ENCODE measurements at places on chromosomes 2 and 18. TPM values are rescaled to one million over a fixed set of nuclear protein-coding genes. Genes with fewer than 3 reads are reported as not detected.
A peak's percentile ranks its signal among the peaks of the same experiment; 100 is the strongest.

- ATAC-seq: no peak
- no peaks in the 10 kb centered on the region for H3K4me1 ChIP-seq
- peaks cover 28% of the 10 kb centered on the region for H3K27me3 ChIP-seq
- no peaks in the 10 kb centered on the region for H3K36me3 ChIP-seq
These were observed 80.0 kb downstream of the COPS8 start for GRCh38 chr2:237165405-237166276.

PIKFYVE gene
- total RNA-seq: 20.3 TPM

DNA sequence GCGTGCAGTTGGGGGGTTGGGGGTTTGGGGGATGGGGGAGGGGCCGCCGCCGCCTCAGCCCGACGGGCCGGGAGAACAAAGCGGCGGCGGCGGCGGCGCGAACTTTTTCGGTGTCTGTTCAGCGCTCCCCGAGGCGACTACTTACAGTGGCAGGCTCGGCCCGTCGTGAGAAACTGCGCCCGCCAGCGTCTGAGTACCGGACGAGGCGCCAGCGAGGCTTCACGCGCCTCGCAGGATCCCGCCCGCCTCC lies 172 bp downstream of the PRKD3 start:
- H3K27ac ChIP-seq: no peak overlapping the region
- ATAC-seq: no peak
- H3K36me3 ChIP-seq: peaks cover 25% of the 10 kb centered on the region
- peaks cover 6% of the 10 kb centered on the region for H3K27me3 ChIP-seq
- H3K4me3 ChIP-seq: peak overlapping the region; percentile 86

- peak; percentile 20 for ATAC-seq
- no peaks in the 10 kb centered on the region for H3K27me3 ChIP-seq
- peak overlapping the region; percentile 89 for H3K4me3 ChIP-seq
- peaks cover 57% of the 10 kb centered on the region for H3K4me1 ChIP-seq
- peak overlapping the region; percentile 82 for H3K27ac ChIP-seq
These were observed 2.3 kb upstream of the PSD4 start for GRCh38 chr2:113171334-113172075.

GRCh38 chr2:177193240-177193639 lies 19.4 kb upstream of the HNRNPA3 start:
- ATAC-seq: peak; percentile 57
- H3K4me3 ChIP-seq: no peak overlapping the region
- H3K27me3 ChIP-seq: no peaks in the 10 kb centered on the region
- no peaks in the 10 kb centered on the region for H3K4me1 ChIP-seq

DNA sequence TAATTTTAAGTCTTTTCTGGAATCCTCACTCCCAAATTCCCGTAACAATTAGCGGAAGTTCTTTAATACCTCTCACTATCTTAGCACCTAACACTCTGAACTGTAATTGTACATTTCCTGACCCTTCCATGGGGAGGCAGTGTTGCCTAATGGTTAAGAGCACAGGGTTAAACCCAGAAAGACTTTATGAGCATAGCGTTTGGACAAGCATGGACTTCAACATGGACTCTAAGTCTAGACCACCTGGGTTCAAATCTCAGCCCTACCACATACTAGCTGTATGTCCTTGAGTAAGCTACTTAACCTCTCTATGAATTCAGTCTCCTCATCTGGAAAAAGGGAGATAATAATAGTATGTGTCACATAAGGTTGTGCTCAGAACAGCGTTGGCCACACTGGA lies 13.0 kb downstream of the ANTXR1 start:
- no peak overlapping the region for H3K4me3 ChIP-seq
- H3K36me3 ChIP-seq: no peaks in the 10 kb centered on the region

DNA sequence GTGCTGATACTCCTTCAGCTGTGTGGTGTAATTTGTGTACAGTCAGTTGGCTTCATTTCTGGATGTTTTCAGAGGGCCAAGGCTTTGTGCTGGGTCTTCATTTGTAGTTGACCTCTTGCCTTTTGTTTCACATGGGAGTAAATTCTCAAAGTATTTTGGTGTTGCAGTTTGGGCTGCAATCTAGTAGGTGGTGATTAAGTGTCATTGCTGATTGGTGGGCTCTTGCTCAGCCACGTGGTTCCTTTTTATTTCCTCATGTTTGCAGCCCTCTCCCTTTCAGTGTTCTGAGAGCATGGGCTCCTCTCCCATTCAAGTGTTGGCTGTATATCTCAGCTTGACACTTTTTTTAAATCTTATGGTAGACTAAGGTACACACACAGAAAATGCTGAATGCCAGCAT lies 96.8 kb downstream of the SNTG2 start:
- no peak for ATAC-seq
- no peak overlapping the region for H3K27ac ChIP-seq
- H3K4me1 ChIP-seq: peaks cover 18% of the 10 kb centered on the region
- H3K4me3 ChIP-seq: no peak overlapping the region

DNA sequence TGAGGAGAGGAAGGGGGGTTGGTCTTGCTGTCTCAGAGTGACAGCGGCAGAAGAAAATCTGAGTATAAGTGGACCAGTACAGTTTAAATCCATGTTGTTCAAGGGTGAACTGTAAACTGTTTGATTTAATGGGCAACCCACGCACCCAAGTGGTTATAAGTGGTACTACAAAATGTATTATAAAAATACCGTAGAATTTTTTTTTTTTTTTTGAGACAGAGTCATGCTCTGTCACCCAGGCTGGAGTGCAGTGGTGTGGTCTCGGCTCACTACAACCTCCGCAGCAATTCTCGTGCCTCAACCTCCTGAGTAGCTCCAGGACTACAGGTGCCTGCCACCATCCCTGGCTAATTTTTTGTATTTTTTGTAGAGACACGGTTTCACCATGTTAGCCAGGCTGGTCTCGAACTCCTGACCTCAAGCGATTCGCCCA lies 2.1 kb upstream of the CHCHD5 start:
- H3K27ac ChIP-seq: peak overlapping the region; percentile 63
- H3K4me1 ChIP-seq: peaks cover 19% of the 10 kb centered on the region

GRCh38 chr2:25411281-25411680 lies 69.6 kb upstream of the DNMT3A start:
- H3K4me3 ChIP-seq: no peak overlapping the region
- H3K27me3 ChIP-seq: no peaks in the 10 kb centered on the region
- H3K27ac ChIP-seq: no peak overlapping the region
- no peak for ATAC-seq
- no peaks in the 10 kb centered on the region for H3K4me1 ChIP-seq
- H3K36me3 ChIP-seq: no peaks in the 10 kb centered on the region
